ENCODE measurements at places on chromosomes 3 and 15. TPM values are rescaled to one million over a fixed set of nuclear protein-coding genes. Genes with fewer than 3 reads are reported as not detected.

DNA sequence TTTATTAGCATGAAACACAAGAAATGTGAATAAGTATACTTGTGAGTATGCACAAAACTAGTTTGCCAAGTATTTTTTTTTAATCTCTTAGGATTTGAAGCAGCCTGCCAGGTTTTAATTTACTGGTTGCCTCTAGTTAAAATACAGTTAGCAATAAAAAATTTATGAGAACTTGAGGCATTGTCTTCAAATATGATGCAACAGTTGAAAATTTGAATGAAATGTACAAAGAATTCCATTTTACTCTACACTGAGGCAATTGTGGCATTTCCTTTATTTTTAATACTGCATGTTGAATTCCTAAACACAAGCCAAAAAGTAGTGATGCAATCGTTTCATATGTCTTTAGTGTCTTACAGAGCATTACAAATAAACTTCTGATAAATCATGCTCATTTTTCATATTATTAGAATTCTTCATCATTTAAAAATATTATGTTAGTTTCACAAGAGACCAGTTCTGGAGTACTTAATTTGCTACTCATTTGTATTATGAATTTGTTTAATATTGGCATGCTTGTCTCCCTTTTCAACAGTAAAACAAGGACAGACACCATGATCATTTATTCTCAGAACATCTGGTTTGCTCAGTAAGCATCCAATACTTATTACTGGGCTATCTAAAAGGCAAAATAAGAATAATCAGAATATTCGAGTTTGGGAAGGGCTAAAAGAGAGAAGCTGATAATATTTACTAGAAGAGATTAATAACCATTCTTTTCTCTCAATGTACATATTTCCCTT, 124.8 kb upstream of the PTX3 start:
- DNase-seq: no peak

GRCh38 chr3:159586571-159587202, 401.9 kb upstream of the IL12A start:
- DNase-seq: no peak

GRCh38 chr3:59503441-59503840, 453.6 kb upstream of the CFAP20DC start:
- DNase-seq: no peak

DNA sequence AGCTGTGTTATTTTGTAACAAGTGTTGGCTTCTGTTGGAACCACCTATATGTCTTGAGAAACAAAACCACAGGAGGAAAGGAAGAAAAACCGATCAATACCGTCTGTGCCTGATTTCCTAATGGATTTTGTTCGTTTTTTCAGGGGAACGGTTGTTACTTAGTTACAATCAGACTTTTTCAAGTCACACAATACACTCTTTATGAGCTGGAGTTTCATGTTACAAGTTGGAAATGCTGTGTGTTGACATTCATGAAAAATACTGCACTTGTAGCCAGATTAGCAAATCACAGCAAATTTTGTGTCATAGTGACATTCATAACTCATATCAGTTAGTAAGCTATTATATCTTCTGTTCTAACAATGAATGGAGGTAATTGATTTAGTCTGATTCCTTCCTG, 78.9 kb downstream of the SLTM start:
- DNase-seq: no peak

DNA sequence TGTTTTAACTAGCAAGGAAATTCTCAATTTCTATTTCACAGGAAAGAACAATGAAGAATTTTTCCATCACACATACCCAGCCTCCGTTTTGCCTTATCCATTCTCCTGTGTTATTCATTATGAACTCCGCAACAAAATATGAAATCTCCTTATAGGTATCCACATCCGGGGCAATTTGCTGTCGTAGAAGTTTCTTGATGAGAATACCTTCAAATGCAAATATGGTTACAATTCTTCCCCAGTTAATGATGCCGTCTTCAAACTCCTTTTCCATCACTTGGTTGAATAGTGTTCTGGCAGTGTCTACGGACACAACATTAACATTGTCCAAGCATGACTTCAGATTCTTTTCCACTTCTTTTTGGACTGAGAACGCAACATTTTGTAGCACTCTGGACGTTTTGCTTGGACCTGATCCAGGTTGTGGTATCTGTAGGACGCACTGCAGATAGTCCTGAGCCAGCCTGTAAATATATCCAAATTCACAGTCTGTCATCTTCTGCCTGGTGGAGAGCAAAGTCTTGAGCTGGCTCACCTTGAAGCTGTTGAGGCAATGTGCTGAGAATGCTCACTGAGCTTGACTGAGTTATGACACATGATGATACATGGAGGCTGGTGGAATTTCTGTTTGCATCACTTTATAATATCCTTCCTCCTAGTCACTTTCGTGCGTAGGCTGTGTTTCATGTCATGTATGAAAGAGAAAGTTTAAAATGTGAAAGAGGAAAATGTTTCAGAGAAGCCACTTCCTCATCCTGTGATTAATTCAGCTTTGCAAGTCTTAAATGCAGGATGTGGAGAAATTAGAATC, at the start of gene BCL2A1:
BCL2A1 (minus strand) TSS at position 573 of the 811 bp plus-strand sequence; CDS start at position 496, 77 bp downstream.
- peak; percentile 59 for DNase-seq

GRCh38 chr3:46960835-46961234, 15.7 kb downstream of the CCDC12 start:
- DNase-seq: no peak

DNA sequence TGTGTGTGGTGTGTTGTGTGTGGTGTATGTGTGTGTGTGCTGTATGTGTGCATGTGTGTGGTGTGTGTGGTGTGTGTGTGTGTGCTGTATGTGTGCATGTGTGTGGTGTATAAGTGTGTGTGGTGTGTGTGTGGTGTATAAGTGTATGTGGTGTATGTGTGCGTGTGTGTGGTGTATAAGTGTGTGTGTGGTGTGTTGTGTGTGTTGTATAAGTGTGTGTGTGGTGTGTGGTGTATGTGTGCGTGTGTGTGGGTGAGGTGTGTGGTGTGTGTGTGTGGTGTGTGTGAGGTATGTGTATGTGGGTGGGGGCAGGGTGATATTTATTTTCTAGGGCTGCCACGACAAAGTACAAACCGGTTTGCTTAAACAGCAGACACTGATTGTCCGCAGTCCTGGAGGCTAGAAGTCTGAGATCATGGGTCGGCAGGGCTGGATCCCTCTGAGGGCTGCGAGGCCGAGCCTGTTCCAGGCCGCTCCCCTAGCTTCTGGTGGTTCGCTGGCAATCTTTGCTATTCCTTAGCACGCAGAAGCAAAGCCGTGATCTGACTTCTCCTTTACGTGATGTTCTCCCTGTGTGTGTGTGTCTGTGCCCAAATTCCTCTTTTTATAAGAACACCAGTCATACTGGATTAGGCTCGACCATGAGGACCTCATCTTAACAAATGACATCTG, 160.2 kb downstream of the XXYLT1 start:
- no peak for DNase-seq

GRCh38 chr3:172303941-172304558, 144.2 kb downstream of the GHSR start:
- DNase-seq: no peak

GRCh38 chr15:93478947-93479346, 389.9 kb upstream of the RGMA start:
- no peak for DNase-seq

DNA sequence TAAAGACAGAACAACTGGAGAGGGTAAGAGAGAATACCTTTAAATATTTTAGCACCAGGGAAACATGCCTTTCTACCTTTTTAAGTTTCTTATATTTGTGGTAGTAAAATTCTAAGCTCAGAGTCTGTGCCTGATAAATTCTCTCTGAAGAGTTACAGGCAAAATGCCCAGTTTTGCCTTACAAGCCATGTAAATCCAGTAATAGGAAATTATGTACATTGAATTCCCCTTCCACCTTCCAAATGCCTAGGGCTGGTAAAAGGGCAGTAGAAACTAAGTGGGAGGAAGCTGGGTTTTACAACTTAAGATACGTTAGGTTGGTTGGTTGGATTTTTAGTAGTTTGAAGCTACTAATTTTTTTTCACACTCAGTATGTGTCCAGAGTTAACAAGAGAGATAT, 43.1 kb upstream of the TP63 start:
- DNase-seq: no peak

GRCh38 chr3:117719316-117719926, 1009.8 kb downstream of the TUSC7 start:
- DNase-seq: no peak

DNA sequence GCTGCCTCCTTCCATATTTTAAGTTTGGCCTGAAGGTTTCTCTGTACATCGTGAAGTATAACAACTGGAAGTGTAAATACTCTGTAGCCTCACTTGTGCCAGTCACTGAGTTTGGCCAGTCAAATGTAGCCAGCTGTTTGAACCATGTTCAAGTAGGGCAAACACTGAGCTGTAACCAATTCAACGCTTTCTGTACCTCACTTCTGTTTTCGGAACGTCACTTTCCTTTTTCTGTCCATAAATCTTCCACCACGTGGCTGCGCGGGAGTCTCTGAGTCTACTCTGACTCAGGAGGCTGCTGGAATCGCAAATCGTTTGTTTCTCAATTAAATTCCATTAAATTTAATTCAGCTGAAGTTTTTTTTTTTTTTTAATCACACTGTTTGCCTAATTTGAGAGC, 88.8 kb upstream of the RARB start:
- no peak for DNase-seq

- no peak for DNase-seq
These were observed 40.7 kb downstream of the CYP11A1 start for GRCh38 chr15:74326746-74327145.

GRCh38 chr3:20997183-20997582, 753.8 kb downstream of the ZNF385D start:
- no peak for DNase-seq

DNA sequence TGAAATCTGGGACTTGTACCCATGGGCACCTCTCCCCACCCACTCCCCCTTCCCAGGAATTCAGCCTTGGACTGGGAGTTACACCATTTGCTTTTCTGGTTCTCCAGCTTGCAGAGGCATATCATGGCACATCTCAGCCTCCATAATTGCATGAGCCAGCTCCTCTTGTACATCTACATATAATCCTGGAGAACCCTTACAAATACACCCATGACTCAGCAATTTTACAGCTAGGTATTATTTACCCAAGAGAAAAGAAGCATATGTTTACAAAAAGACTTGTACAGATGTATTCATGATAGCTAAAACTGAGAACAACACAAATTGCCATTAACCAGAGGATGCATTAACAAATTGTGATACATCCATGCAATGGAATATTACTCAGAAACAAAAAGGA, 58.4 kb downstream of the RPLP1 start:
- no peak for DNase-seq

DNA sequence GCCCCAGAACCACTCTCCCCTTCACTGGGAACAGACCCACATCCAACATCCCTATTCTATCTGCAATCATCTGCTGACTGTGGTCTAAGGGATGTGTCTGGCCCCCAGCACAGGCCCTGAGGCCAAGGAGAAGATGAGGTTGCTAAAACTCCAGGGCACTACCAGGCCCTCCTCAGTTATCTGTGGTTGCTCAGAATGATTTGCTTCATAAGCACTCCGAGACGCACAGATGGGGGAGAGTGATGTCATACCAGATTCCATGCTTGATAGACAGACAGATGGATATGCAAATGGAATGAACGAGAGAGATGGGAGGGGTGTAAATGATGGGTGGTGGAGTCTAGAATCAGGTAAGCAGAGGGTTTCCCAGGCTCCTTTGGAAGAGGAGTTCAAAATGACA, 57.8 kb downstream of the CEMIP start:
- DNase-seq: no peak

DNA sequence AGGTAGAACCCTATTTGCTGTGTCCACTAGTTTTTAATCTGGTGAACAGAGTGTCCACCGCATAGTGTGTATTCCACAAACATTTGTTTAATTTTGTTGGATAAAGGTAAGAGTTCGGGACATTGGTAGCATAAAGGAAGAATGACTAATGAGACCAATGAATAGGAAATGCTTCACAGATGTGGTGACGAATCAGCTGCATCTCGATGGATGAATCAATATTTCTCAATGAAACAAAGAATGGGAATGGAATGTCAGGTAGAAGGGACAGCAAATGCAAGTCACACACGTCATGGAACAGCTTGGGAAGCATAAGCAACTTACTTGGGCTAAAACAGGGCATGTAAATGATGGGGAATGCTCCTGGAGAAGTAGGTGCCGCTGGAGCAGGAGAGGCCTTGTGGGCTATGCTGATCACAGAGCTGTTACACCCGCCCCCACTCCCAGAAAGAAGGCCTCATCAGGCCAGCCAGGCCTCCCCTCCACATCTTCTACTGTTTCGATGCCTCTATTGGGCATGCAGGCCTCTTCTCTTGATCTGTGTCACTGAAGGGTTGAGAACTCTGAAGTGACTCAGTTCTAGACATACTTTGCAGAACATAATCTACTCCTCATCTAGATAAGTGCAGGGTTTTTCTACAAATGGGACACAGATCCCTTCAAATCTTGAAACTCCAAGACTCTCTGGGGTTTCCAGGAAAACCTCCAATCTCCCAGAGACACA, 120.0 kb upstream of the GADL1 start:
- no peak for DNase-seq

- DNase-seq: no peak
These were observed 58.3 kb downstream of the NSUN3 start for GRCh38 chr3:94121161-94121560.

DNA sequence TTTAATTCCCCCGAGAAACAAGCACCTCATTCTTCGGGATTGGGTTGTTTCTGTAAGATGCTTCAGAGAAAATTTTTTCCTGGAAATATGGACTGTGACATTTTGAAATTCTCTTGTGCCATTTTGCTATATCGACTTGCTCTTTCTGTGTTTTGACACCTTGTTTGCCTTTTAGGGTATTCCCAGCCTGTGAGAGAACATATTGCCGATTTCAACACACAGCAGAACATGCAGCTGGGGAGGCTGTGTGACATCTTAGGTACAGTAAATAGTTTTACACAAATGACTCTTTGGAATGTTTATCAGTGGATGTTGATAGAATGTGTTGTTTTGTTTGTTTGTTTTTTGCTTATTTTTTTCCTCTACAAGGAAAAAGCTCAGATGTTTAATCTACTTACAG, 130.2 kb downstream of the IQCH start:
- no peak for DNase-seq

- no peak for DNase-seq
These were observed 52.8 kb upstream of the FAM98B start for GRCh38 chr15:38401106-38401505.

DNA sequence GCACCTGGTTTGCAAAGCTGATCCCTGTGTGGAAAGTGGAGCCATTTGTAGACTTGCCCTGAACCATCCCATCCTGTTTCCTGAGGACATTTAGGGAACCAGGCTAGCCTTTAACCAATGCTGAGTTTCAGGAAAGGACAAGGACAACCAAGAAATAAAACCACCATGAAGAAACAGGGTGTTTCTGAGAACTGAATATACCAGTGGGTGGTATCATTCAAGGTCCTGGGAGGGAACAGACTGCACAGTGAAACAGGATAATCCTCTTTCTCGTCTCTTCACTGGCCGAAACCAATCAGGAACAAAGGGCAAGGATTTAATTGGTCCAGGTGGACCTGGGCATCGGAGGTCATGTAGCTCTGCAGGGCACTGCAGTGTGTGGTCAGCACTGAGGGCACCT, 21.8 kb downstream of the ZNF860 start:
- DNase-seq: no peak

- no peak for DNase-seq
These were observed 76.2 kb downstream of the CACNA2D3 start for GRCh38 chr3:54198556-54198955.

HRG gene
- total RNA-seq: not detected

GOLGA6L9 gene
- 1.2 TPM for total RNA-seq

MOBP gene
- total RNA-seq: not detected

MORC1 gene
- total RNA-seq: not detected

Data from activated CD4-positive, alpha-beta memory T cell treated with anti-CD3 and anti-CD28 coated beads, Interleukin-2, amount 10 ng/mL, durations not matched to agents 7 days and 5 days (primary cell).